Stimulated activated CD8-positive, alpha-beta memory T cell treated with anti-CD3 and anti-CD28 coated beads, Interleukin-2, amount 100 ng/mL, for 1 hour (primary cell): ENCODE measurements at places on chromosomes 7 and 10.
A peak's percentile ranks its signal among the peaks of the same experiment; 100 is the strongest.

DNA sequence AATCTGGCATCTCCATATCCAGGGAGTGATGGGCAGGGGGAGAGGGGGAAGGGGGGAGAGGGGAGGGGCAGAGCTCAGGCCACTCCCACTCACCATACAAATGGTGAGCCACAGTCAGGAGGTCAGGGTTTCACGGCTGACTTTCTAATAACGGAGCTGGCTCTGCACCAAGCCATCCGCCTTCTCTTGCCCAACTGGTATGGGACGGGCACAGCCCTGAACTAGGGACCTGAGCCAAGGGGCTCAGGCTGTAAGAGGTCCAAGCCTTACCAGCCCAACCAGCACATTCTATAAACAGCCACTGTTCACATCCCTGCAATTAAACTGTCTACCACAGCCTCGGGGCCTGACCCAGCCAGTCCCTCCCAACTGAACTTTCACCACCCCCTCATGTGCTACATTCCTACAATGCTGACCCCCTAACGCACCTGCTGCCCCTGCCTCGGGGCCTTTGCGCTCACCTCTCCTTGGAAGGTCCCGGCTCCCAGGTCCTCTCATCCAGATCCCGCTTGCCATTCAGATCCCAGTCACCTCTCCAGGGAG, 32.5 kb downstream of the RGS10 start:
- no peak for DNase-seq

- DNase-seq = no peak
These were observed 22.7 kb upstream of the NKX6-2 start for GRCh38 chr10:132808383-132809231.

GRCh38 chr7:38306171-38306570, 32.7 kb upstream of the TARP start:
- no peak for DNase-seq

DNA sequence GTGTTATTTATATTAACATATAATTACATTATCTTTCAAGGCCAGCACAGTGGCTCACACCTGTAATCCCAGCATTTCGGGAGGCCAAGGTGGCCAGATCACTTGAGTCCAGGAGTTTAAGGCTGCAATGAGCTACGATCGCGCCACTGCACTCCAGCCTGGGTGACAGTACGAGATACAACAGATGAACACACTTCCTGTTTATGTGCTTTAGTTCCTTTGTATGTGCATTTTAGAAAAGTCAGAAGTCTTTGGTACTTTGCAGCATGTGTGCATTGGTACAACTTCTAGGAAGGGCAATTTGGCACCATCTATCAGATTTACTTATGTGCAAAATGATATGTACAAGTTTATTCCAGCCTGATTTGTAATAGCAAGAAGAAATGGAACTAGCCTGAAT, 13.3 kb downstream of the SLC35G1 start:
- no peak for DNase-seq

DNA sequence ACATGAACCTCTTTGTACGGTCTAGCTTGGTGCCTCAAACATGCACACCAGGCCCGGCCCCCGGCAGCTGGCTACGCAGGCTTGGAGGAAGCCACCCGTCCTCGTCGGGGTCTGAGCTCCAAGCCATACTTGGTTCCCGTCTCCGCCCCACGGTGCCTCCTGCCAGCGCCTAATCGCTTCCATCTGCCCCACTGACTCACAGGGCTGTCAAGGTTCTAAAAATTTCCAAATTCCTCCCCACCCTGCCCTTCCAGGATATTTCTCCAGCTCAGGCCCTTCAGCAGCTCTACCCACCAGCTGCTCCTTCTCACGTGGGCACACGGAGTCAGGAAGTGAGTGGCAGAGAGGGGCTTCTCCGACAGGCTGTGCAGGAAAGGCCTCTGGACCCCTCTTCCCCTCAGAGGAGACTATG, 38.8 kb downstream of the TMEM270 start:
- DNase-seq = no peak

GRCh38 chr10:50527442-50528043, 96.2 kb downstream of the SGMS1 start:
- DNase-seq = no peak

DNA sequence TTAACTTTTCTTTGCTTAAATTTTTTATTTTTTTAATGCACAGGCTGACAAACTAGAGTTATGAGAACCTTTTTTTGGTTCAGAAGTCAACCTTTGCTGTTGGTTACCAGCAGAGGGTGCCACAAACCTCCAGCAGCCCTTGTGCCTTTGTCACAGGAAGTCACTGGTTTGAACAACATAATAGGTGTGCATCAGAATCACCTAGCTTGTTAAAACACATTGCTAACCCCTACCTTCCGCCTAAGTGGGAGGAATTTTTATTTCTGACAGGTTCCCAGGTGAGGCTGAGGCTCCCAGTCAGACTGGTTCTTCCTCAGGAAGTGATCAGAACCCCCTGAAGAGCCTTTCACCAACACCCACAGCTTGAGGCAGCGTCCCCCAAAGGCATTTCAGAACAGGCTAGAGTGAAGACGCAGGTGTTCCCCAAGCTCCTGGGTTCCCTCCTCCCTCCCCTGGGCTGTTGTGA, 22.6 kb upstream of the VDAC2 start:
- DNase-seq = peak; percentile 38

- no peak for DNase-seq
These were observed 178.8 kb downstream of the ELFN1 start for GRCh38 chr7:1848911-1849311.

DNA sequence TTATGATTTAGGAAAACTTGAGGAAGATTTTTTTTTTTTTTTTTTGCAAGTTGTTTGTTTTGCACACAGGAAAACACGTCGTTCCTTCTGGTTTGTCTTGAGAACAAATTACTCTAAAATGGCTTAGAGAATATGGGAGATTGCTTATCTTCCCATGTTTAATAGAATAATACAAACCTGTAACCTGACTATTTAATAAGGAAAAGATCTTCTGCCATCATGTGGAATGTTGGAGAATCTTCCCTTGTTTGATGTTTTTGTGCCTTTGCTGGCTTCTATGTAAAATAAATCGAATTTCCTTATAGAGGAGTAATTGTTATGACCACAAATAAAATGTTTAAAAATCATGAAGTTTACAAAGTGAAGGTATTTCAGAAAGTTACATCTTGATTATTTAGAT, 818.8 kb downstream of the GATA3 start:
- DNase-seq = no peak

GRCh38 chr7:78634093-78634492, 819.4 kb downstream of the MAGI2 start:
- no peak for DNase-seq

GRCh38 chr7:55962014-55962413, 2.4 kb upstream of the NIPSNAP2 start:
- DNase-seq = no peak

- no peak for DNase-seq
These were observed 311.4 kb downstream of the ADARB2 start for GRCh38 chr10:1425879-1426278.

DNA sequence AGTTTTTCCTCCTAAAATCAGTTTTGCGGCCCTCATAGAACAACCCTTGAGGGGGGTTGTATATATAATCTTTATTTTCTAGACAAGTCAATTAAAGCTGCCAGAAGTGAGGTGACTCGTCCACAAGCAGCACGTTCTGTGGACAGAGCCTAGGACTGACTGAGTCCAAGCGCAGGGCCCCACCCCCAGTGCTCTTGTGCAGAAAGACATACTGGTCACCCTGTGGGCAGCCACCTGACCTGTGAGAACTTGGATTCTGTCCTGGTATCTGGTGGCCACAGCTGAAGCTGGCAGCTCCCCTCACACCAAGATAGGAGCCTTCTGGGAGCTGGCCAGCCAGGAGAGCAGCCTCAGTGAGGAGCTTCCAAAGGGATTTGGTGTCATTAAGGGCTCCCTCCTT, 89.3 kb downstream of the GRK5 start:
- DNase-seq = no peak

- no peak for DNase-seq
These were observed 252.9 kb downstream of the DNAJB6 start for GRCh38 chr7:157589680-157590079.

DNA sequence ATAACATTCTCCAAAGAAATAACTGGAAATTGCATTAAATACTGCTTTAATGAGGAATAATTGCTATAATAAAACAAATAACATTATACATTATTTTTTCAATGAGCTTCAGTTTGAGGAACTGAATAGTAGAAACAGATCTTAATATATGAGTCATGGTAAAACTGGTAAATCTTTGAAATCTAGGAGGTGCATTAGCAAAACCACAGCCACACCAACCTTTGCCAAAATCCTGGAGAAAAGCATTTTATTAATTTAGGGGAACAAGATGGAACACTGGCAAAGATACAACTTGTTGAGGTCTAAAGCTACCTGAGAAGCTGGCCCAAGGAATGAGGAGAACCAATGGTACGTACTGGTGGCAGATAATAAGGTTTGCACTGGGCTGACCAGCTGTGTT, 5.4 kb upstream of the ASL start:
- DNase-seq = no peak

- DNase-seq = no peak
These were observed 35.4 kb downstream of the JMJD1C start for GRCh38 chr10:63430091-63430998.

GRCh38 chr7:139708541-139708940, 69.3 kb downstream of the HIPK2 start:
- DNase-seq = no peak

DNA sequence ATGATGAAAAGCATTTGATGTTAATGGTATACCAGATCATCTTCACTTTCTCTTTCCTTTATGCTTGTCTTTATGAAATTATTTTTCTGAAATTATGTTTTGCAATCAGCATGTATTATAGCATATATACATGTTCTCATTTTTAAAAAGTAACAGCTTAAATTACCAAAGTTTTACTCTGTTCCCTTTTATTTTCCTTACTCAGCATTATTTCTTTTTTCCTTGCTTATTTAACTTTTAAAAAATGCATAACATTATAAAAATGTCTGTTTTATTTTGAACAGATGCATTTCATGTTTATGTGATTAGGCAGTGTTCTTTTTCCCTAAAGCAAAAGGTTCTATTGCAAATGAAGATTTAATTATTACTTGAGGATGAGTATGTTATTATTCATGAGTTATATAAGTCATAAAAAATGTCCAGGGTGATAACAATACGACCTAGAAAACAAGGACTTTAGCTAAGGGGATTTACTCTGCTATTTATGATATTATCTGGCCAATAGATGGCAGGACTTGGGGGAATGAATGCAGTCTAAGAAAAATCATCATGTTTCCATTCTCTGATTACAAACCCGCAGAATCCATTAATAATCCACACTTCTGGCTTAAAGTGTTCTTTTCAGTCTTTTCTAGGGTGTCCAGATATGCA, 38.5 kb downstream of the CABCOCO1 start:
- no peak for DNase-seq

GRCh38 chr7:132739271-132739955, 163.1 kb upstream of the PLXNA4 start:
- DNase-seq = no peak

- DNase-seq = no peak
These were observed 1.2 kb downstream of the CACUL1 start for GRCh38 chr10:118753331-118754228.

- DNase-seq = no peak
These were observed 1.2 kb upstream of the AKR1E2 start for GRCh38 chr10:4824791-4825310.

DNA sequence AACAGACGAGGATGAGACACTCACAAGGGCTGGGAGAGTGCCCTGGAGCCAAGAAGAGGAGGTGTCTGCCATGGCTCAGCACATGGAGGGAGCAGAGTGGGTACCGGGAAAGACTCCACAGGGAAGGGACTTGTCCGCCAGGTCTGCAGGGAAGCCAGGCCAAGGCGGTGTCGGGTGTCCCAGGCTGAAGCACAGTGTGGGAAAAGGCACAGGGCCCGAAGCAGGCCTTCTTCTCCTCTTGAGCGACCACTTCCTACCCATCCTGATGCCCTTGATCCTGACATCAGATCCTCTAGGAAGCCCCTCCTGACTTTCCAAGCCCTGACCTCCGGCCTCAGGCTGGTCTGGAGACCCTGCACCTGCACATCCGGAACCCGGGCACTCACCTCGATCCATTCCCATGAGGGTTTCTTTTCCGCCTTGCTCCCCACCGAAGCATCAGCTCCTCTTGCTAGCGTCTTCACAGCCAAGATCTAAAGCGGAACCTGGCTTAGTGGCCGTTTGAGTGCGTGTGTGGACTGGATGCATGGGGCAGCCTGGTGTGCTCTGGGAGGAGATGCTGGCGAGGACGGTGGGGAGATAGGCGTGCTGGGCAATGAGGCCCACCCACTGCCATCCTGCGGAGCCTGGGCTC, 8.5 kb downstream of the CALML3 start:
- no peak for DNase-seq

DNA sequence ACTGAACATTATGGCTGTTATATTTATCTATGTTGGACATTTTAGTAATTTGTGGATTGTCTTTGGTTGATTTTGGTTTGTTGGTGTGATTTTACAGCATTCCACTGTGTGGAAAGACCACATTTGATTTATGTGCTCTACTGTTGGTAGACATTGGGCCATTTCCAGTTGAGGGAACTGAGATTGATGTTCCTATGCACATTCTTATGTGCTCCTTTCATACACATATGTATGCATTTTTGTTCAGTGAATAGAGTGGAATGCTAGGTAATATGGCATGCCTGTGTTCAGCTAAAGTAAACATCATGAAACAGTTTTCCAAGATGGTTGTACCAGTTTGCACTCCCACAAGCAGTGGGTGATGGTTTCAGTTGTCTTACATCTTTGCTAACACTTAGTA, 15.1 kb downstream of the CACNB2 start:
- no peak for DNase-seq

DNA sequence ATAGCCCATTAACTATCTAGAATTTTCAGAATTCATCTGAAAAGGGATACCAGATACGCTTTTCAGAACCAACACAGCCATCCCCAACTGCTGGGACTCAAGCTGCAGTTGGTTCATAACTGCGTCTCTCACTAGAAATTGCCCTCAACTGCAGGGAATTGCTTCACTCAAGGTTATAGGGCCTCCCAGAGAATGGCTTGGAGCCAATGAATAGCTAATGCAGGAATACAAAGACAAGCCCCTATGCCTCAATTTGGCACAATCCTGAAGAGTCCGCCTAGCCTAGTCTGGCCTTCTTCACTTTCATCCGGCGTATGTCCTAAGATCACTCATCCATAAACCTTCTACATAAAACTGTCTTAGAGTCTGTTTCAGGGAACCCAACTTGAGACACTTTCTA, 164.0 kb downstream of the SKAP2 start:
- no peak for DNase-seq

DNA sequence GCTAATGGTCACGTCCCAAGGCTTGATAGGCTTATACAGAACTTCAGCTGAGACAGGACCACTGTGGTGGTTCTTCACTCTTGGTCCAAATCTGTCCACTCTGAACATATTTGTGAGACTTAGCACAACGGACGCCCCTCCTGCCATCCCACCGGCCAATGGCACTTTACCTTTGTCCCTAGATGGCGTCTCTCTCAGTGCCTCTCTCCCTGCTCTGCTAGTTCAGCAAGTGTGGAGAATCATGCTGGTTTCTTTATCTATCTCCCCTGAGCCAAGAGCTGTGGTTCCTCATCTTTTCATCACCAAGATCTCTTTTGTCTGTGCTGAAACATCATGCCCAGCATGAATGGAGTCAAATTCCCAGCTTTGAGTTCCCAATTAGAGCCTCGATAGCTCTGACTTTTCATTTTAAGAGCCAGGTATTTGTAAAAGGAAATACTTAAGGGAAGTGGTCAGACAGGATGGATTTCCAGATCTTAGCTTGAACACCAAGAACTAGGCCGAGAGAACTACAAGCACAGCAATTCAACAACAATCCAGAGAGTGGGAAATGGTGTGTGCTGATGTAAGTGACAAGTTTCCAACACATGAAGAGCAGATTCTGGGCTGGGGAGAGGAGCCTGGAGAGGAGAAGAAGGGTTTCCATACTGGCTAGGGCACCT, 69.5 kb downstream of the ZNF800 start:
- DNase-seq = no peak
